ENCODE measurements at places on chromosomes 5 and 9. TPM values are rescaled to one million over a fixed set of nuclear protein-coding genes. Genes with fewer than 3 reads are reported as not detected.

DNA sequence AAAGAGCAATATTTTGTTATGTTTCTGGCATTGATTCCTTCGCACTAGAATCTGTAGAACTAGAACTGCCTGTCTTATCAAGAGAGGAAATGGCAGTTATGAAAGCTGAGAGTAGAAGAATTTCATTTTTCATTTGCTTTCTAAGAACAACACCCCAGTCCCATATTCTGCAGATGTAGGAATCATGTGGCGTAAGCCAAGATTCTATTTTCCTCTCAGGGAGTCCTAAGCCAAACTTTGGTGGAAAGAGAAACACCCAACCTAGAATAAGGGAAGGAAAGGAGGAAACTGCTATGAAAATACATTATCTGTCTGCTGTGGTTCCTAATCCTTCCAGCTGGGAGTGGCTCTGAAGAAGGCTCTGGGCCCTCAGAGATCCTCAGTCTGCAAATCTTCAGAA, 1176.9 kb upstream of the C9orf72 start:
- DNase-seq, result no peak

GRCh38 chr5:150663936-150664335, 2.9 kb downstream of the MYOZ3 start:
- DNase-seq, result no peak

Gene FOCAD
- 43.5 TPM for total RNA-seq

DNA sequence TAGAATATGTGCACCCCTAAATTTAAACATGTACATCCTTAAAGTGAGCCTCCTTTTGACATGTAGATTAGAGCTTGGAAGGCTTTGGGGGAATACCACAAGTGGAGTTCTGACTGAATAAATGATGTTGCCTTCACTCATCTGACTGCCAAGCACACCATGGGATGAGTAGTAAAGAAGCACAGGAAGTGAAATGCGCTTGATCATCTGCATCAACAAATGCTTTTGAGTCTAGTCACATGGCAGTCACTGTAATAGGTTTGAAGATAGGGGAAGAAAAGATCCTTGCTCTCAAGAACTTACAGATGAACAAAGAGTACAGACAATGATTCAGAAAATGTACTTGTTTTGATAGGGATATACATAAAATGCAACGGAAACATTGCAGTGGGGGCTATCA, 62.0 kb upstream of the STARD4 start:
- DNase-seq, result no peak

GRCh38 chr5:1751026-1751863, 48.4 kb downstream of the MRPL36 start:
- DNase-seq, result no peak
